Activated naive CD8-positive, alpha-beta T cell treated with anti-CD3 and anti-CD28 coated beads, Interleukin-2, amount 50 U/mL, for 16 hours (primary cell): ENCODE measurements at places on chromosomes 16 and 17.

DNA sequence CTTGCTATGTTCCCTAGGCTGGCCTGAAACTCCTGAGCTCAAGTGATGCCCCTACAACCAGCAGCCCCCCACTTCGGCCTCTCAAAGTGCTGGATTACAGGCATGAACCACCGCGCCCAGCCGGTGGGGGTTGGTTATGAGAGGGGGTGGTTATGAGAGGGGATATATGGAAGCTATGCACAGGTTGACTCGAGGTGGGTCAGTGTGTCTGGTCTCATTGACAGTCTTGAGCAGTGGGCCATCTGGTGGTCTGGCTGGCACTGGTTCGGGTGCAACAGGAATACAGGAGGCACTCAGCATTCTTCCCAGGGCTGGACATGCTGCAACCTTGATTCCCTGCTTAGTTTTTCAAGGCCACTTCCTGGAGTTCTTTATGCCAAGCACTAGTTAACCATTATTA lies 5.6 kb upstream of the STX1B start:
- DNase-seq = no peak

- DNase-seq = no peak
These were observed 67.2 kb downstream of the RPTOR start for GRCh38 chr17:80611816-80612215.

- DNase-seq = no peak
These were observed 987 bp upstream of the HASPIN start for GRCh38 chr17:3722716-3723115.

- no peak for DNase-seq
These were observed 434 bp upstream of the CPSF4L start for GRCh38 chr17:73261952-73262675.

DNA sequence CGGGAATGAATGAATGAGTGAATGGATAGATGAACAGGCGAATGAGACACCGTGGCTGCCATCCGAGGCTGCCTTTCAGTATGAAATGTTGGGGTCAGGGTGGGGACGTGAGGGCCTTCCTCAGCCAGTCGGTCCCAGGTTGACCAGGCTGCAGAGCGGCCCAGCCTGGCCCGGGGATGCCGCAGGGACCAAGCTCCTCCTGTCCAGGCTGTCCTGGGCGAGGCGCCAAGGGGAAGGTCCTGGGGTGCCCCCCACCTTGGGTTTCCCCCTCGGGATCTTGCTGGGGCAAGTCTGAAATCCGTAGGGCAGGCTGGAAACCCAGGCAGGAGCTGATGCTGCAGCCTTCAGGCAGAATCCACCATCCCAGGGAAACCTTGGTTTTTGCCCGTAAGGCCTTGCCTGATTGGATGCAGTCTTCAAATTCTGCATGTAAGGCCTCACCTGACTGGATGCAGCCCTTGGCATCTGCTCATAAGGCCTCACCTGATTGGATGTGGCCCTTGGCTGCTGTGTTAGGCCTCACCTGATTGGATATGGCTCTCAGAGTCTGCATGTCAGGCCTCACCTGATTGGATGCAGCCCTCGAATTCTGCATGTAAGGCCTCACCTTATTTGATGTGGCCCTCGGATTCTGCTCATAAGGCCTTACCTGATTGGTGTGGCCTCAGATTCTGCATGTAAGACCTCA lies 61.7 kb upstream of the ZNF469 start:
- DNase-seq = no peak

DNA sequence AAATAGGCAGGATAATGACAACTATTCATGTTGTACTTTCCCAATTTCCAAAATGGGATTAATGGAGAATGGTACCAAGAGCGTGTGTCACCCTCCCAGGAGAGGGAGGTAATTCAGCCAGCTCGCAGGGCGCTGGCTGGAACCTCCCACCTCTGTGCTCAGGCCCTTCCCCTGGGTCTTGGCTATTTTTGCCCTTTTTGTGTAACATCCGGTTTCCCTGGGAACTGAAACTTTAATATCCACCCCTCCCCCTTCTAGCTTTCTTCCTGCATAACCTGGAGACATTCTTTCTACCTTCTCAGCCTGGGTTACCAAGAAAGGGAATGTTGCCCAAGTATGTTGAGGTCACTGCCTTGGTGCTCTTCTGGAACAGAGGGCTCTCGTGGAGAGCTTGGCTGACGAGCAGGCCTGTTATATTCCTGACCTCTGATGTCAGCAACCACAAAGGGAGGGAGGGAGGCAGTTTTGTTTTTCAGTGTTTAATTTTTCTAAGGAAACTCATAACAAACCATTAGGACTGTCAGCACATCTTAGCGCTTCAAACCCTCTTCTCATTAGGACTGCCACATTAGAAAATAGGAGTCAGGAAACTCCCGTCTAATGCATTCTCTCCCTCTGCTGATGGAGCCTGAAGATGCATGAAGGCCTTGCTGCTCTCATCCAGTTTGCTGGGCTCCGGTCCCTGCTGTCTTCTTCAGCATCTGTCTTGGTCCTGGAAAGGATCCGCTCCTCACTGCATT lies 25.6 kb downstream of the ITGB3 start:
- no peak for DNase-seq

GRCh38 chr16:15765880-15766279 lies 90.9 kb downstream of the MYH11 start:
- DNase-seq = no peak

- no peak for DNase-seq
These were observed 1.2 kb downstream of the RTN4RL1 start for GRCh38 chr17:2023692-2024571.

DNA sequence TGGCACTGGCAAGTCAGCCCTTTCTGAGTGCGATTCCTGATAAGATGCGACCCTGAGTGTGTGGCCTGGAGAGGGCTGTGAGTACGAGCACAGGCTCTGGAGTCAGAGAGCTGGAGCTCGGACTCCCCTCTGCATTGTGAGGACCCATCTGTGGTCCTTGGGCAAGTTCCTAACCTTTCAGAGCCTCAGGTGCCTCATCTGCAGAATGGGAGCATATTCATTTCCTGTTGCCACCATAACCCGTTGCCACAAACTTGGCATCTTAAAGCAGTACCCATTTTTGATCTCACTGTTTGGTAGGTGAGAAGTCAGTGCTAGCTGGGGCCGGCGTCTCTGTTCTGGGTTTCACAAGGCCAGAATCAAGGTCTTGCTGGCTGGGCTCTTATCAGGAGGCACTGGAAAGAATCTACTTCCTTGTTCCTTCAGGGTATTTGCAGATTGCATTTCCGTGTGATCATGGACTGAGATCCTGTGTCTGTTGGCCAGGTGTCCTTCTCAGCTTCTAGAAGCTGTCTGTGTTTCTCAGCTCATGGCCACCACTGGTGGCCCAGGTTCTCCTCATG lies 20.2 kb downstream of the KNOP1 start:
- no peak for DNase-seq

- DNase-seq = no peak
These were observed 448.6 kb upstream of the RBFOX1 start for GRCh38 chr16:6884002-6884401.

GRCh38 chr17:32627239-32627996 lies 140.6 kb downstream of the CDK5R1 start:
- no peak for DNase-seq

GRCh38 chr16:87017371-87018012 lies 299.7 kb downstream of the C16orf95 start:
- no peak for DNase-seq

GRCh38 chr16:78092758-78093157 lies 6.7 kb upstream of the WWOX start:
- DNase-seq = no peak

- DNase-seq = no peak
These were observed 123.7 kb upstream of the CCL2 start for GRCh38 chr17:34131386-34131785.

DNA sequence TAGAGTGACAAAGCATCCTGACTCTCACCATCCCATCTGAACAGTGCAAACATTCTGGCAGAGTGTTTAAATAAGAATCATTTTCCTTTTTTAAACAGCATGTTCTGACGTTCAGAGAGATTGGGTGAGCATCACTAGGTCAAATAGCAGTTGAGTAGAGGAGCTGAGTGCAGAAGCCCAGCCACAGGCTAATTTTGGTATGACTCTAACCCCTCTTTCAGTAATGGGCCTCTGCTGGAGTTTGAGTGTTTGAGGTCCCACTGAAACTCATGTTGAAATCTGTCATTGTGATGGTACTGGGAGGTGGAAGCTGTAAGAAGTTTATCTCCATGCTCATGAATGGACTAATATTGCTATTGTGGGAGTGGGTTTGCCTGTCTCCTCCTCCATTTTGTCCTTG lies 194.4 kb downstream of the SALL1 start:
- no peak for DNase-seq

GRCh38 chr16:25007284-25007984 lies 7.7 kb downstream of the ARHGAP17 start:
- no peak for DNase-seq

- DNase-seq = no peak
These were observed 22.4 kb upstream of the MFSD6L start for GRCh38 chr17:8821446-8822105.
